ENCODE measurements at places on chromosomes 12 and 14.

GRCh38 chr12:45348311-45348710 lies 132.4 kb downstream of the ANO6 start:
- DNase-seq = no peak

DNA sequence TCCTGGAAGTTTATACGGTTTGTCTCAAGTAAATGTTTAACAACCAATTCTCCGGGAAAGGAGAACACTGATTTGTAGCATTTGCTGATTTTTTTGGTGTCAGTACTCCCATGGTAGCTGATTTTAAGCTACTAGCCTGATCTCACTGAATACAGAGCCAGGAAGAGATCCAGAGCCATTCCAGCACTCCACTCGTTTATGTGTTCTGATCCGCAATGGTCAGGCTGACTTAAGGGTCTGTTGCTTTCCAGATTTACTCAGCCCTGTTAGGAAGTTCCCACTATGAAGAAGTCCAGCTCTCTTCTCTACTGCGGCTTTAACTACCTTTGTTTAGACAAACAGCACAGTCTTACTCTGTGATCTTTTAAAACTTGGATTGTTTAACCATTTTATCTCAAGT lies 38.0 kb upstream of the NID2 start:
- DNase-seq = no peak

DNA sequence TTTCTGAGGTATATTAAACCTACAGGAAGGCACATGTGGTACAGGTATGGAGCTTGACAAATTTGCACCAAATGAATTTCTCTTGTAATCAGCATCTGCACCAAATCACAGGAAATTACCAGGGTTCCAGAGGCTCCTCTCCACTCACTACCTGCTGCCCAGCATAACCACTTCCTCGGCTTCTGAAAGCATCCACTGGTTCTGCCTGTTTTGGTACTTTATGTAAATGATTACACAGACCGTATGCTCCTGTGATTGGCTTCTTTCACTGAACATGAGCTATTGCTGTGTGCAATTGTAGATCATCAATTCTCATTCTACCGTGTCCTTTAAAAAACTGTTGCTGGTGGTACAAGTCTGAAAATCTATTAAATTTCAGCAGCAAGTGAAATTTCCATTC lies 522.1 kb downstream of the TMEM132D start:
- no peak for DNase-seq

- DNase-seq = no peak
Observed at GRCh38 chr12:54605138-54605970, 16.9 kb upstream of the PPP1R1A start.

- no peak for DNase-seq
Observed at GRCh38 chr14:54207075-54207474, 189.7 kb upstream of the CDKN3 start.

DNA sequence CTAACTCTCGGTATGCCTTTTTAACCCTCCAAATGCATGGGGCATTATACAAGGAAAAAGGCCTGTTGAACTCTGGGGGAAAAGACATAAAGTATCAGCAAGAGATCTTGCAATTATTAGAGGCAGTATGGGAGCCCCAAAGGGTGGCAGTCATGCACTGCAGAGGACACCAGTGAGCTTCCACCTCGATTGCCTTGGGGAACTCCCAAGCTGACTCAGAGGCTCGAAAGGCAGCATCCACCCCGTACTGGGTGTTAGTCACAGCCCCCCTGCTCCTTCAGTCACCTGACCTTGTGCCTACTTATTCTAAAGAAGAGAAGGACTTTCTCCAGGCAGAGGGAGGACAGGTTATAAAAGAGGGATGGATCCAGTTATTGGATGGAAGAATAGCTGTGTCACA lies 781.4 kb upstream of the TMEM132C start:
- DNase-seq = no peak

DNA sequence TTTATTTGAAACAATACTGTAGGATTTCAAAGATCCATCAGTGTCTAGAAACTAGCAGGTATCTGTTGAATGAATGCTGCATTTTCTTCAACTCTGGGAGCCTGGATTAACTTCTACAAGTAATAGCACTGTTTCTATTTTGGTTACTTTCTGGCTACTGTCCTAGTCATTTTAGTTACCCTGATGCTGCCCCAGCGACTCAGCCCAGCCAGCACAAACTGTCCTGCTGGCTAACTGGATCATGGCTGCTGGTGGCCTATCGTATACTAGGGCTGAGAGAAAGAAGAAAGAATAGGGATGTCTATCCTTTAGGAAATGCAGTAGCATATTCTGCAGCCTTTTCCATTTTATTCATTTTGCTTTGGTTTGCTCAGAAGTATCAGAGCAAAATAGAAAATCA lies 53.9 kb downstream of the NTN4 start:
- no peak for DNase-seq

GRCh38 chr12:108616941-108617858 lies 16.5 kb downstream of the SELPLG start:
- DNase-seq = no peak

Data from cortex of kidney (tissue), 1 donor.